SK-MEL-5 (cell line): ENCODE measurements at places on chromosomes 4 and X.

DNA sequence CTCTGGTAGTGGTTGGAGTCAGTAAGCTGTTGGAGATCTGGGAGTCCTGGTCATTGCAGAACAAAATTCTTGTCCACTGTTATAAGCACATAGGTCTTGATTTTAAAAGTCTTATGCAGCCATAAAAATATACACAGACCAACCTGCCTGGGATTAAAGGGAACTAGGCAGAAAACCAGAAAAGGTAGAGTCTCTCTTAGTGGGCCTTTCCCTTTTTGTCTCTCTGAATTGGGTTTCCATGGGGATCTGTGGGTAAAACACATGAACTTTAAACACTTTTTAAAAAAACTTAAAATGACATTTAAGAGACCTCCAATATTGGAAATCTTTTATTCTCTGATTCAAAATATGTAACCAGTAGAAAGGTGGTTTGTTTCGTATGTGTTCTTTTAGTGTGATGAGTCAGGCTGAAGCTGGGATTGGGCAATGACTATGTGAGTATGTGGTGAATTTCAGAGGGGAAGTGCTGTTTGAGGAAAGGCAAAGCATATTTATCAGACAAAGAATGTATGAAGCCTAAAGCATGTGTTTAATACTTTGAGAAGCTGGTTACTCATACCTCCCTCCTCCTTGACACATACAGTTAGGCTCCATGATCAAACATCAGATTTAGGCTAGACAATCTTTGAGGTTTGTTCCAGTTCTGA is 29.6 kb downstream of the SLC16A2 start:
- no peak for DNase-seq

- no peak for DNase-seq
Observed at GRCh38 chrX:31209005-31209628, 137.3 kb upstream of the FTHL17 start.

- DNase-seq, result no peak
Observed at GRCh38 chr4:139962130-139962684, 191.8 kb downstream of the MAML3 start.

DNA sequence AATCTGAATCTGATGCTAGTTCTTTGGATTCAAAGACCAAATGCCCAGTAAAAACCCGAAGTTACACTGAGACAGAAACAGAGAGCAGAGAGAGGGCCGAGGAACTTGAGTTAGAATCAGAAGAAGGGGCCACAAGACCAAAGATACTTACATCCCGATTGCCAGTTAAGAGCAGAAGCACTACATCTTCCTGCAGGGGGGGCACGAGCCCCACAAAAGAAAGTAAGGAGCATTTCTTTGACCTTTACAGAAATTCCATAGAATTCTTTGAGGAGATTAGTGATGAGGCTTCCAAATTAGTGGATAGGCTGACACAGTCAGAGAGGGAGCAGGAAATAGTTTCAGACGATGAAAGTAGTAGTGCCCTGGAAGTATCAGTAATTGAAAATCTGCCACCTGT is 309.3 kb downstream of the ANK2 start:
- peak; percentile 25 for DNase-seq

- DNase-seq, result no peak
Observed at GRCh38 chr4:165385126-165385525, 6.3 kb downstream of the CPE start.

GRCh38 chr4:165327211-165328100 is at the start of gene MSMO1:
Gene MSMO1 (plus strand): TSS chr4:165327669. CDS start chr4:165333371, 5,702 bp downstream.
- DNase-seq, result peak; percentile 99

- DNase-seq, result no peak
Observed at GRCh38 chrX:44871931-44872820, 812 bp upstream of the KDM6A start.

GRCh38 chr4:125948021-125948420 is 633.3 kb downstream of the FAT4 start:
- no peak for DNase-seq

DNA sequence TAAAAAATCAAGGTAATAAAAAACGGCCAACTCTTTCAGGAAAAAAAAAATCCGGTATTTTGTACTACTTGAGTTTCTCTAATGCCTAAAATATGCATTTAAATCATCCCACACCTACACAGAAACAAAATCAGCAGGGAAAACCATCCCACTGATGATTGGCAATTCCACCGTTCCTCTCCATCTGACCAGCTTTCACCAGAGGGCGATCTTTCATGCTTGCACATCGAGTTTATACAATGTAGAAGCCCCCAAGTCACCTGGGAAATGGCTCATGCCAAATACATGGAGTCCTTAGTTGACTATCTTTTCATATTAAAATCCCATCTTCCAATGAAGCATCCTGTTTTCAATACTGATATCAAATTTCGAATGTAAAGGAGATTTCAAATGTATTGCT is 69.2 kb downstream of the PTCHD1 start:
- DNase-seq, result peak; percentile 43

DNA sequence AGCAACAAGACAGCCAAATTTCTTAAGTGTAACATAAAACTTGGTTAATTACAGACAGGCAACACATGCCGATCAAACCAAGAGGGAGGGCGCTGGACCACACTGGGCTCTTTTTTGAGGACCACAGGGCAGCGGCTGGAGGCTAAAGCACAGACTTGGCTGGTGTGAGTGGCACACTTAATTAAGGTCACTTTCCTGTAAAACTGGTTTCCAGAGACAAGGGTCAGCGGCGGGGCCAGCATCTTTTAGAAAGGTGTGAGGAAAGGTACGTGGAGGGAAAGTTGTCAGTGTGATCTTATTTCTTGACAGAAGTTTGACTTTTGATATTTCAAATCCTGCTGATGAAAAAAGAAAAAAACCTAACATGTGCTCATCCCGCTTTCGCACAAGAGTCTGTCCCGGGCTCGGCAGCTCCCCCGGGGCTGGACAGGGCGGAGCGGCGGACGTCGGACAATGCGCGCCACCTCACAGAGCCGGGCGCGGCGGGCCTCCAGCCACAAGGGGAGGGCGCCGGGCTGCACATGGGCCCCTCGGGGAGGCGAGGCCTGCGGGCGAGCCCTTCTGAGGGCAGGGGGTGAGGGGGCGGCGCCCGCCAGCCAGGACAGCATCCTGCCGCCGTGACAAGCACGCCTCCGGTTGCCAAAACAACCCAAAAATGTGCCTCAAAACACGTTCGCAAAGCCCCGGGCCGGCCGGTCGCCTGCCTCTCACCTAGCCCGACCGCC is 660 bp upstream of the HSPA4L start:
- no peak for DNase-seq

DNA sequence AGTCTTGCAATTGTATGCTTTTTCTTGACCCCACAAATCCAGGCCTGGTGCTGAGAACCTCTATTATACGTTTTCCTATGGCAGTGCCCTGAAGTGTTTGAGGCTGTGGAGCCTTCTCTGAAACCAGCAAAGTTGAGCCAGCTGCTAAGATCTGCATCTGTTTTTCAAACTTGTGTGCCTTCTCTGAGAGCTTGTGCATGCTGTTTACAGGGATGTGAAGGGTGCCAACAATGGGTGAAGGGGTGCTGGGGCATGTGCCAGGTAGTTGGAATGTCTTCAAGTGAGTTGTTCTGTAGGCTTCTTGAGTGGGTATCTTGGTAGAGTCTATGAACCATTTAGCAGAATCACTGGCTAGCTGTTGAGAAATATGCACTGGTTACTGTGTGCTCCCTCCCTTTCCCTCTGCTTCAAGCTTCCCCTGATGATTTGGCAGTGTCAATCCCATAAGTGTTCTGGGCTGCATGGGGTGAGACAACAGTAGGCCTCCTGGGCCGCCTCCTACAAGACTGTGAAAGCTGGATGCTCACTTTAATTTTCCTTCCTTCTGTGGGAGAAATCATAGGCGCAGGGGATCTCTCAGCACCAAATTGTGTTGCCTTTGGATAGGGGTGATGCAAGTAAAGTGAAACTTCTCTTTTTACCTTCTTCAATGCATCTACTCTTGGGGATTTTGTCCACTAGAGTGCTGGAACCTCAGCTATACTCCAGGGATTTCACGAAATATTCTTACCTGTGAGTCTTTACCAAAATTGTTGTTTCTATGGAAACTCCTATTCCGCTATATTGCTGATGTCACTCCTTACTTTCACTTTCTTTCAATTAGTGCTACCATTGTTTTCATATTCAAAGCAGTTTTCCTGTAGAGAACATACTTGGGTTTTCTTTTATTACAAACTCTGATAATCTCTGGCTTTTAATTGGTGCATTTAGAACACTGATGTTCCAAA is 30.0 kb downstream of the ITM2A start:
- DNase-seq, result no peak

- no peak for DNase-seq
Observed at GRCh38 chr4:3342182-3342854, 49.5 kb downstream of the RGS12 start.

DNA sequence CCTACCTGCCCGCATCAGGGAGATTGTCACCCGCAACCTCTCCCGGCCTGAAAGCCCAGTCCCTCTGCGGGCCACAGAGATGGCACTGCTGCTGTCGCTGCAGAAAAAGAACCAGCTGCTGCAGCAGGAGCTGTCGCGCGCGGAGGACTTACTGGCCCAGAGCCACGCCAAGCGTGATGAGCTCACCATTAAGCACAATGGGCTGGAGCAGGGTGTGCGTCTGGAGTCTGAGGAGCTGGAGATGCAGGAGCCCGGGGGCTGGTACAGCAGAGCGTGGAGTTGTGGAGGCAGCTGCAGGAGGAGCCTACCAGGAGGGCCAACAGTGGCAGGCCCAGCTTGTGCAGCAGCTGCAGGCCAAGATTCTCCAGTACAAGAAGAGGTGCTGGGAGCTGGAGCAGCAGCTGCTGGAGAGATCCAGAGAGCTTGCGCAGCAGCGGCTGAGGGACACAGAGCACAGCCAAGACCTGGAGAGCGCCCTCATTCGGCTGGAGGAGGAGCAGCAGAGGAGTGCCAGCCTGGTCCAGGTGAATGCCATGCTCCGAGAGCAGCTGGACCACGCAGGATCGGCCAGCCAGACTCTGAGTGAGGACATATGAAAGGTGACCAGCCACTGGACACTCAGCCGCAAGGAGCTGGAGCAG is 11.3 kb downstream of the SMIM10L2A start:
- DNase-seq, result peak; percentile 2

DNA sequence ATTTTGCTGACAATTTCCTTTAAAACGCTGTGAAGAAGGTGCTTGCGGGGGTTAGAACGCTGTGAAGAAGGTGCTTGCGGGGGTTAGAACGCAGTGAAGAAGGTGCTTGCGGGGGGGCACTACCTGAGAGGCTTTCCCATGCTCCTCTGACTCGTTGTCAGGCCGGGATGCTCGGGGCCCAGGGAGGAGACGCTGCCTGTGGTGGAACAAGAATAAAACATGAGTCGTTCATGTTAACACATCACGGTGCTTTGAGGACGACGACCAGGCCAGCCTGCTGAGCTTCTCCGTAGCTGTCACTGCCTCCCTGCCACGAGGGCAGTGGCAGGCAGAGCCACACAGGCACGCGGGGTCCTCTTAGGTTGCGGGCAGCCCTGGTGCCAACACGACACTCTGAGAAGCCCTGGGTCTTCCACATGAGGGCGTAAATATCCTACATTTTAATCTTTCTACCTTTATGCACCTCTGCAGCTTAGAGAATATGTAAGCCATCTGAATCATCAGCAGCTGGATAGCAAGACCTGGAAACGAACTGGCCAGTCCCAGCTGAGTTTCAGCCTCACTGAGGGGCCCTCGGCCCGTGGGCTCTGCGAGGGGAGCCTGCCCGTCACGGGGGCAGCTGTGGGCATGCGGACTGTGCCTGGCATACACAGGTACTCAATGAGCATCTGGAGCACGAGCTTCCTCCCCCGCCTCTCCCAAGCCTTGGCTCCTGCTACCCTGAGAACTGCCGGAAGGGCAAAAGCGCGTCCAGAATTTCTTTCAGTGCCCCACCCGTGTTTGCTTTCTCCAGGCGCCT is 47.0 kb downstream of the FGFRL1 start:
- DNase-seq, result no peak

DNA sequence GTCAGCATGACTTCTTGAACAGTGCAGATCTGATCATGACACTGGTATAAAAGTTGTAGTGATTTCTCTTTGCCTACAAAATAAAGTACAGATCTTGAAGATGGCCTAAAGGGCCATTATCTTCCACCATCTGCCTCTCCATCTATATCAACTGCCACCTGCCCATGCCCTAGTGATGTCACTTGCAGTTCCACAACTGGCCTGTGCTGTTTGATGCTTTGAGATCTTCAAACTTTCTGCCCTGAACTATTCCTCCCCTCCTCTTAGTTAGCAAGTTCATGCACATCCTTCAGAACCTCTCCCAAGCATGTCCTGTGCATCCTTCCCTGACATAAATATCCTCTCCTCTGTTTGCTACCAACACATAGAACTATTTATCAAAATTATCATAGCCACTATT is 217.0 kb downstream of the SOWAHB start:
- peak; percentile 19 for DNase-seq
